ENCODE measurements at places on chromosomes 11 and 22. TPM values are rescaled to one million over a fixed set of nuclear protein-coding genes. Genes with fewer than 3 reads are reported as not detected.

The EXPH5 gene
- 0.44 TPM for total RNA-seq

DNA sequence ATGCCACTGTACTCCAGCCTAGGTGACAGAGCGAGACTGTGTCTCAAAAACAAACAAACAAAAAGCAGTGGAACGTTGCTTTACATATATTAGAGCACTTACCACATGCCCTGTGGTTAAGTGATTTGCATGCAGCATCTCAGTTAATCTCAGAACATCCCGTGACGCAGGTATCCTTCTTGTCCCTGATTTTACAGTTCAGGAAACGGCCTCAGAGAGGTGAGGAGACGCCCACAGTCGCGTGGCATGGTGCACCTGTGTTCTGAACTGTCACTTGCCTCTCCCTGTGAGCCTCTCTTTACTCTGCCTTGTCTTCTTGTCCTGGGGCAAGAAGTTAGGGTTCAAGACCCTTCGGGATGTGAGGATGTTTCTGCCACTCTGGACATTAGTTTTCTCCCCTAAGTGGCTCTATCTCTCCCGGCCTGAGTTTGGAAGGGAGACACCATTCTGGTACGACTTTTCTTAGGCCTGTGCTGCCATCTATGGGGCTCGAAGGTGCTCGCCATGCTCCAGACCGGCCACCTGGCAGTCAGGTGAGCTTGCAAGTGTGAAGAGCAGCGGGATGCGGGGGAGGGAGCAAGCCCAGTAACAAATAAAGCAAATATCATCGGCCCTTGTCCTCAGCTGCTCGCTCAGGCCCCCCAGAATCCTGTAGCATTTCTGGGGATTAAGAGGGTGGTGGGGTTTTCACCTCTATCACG lies 25.6 kb downstream of the YWHAH start:
- DNase-seq: peak; percentile 61

GRCh38 chr22:50684986-50685385 lies 12.4 kb downstream of the SHANK3 start:
- peak; percentile 12 for DNase-seq

The BLID gene
- total RNA-seq: not detected

- DNase-seq: peak; percentile 27
Measured at GRCh38 chr11:84437071-84437980, 1151.2 kb upstream of the CCDC90B start.

The APOA5 gene
- not detected for total RNA-seq

DNA sequence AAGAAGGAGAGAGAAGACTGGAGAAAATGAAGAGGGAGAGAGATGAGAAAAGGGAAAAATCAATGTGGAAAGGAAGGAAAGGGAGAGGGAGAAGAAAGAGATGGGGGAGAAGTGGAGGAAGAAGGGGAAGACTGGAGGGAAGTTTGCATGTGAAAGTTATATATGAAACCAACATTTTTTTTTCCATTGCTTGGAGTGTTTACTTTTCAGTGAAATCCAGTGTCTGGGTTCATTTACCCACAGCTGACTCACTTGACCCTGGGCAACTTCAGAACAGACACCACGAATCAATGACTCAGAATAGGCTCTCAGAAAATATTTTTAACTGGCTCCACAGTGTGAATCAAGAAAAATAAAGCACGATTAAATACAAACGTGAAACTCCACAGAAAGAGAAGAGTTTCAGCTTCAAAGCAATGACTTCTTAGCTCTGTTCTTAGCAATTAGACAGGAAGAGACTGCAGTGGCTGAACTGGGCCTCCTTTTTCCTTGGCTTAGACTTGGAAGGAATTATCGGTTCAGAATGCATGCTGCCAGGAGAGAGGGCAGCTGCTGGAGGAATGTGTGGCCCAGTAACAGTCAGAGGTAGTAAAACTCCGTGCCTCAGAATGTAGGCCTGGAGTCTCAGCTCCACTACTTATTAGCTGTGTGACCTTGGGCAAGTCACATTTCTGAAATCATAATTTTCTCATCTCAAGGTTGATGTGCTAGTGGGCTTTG lies 237.5 kb downstream of the MIAT start:
- no peak for DNase-seq
